ENCODE measurements at places on chromosomes 2 and 18. TPM values are rescaled to one million over a fixed set of nuclear protein-coding genes. Genes with fewer than 3 reads are reported as not detected.

Gene ARHGEF4
- total RNA-seq, result 1.1 TPM

Gene ZSCAN30
- total RNA-seq, result 20.0 TPM

DNA sequence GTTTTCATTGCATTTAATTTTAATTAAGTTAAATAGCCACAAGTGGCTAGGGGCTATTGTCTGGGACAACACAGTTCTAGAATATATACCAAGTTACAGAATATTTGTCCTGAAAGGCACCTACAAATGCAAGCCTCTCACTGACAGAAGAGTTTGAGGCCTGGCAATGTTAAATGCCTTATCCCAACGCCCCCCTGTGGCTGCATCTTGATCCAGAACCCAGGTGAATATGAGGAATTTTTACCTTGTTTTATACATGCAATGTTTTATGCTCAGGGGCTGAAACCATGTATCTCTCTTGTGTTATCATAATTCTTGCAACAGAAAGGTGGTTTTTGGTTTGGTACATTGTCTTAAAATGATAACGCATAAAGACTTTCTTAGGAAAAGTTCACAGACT lies 71.8 kb upstream of the SEC11C start:
- no peak for DNase-seq

Gene DSG3
- not detected for total RNA-seq

Gene UGT1A3
- total RNA-seq, result not detected
